ENCODE measurements at places on chromosomes 12 and 14.

- no peak for DNase-seq
These were observed 1353.2 kb downstream of the AACS start for GRCh38 chr12:126418400-126418799.

- no peak for DNase-seq
These were observed 143.4 kb upstream of the ARHGAP5 start for GRCh38 chr14:31933716-31934115.

DNA sequence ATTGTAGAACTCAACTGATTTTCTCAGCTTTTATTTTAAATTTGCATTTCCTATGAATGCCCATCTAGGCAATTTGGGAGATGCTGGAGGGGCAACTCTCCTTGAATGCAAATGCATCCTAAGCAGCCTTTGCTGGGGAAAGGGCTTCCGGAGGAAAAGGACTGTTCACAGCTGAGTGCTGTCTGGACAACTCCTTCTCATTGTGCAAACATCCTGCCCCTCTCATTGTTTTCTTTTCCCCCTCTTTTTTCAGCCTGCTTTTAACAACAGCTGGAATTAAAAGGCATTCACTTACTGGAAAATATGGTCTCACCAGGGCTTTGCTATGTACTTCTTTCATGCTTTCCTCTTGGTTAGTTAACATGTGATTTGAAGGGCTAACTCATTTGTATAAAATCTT lies 397.8 kb downstream of the FUT8 start:
- DNase-seq = no peak

- no peak for DNase-seq
These were observed 133.0 kb upstream of the PZP start for GRCh38 chr12:9341260-9341585.

DNA sequence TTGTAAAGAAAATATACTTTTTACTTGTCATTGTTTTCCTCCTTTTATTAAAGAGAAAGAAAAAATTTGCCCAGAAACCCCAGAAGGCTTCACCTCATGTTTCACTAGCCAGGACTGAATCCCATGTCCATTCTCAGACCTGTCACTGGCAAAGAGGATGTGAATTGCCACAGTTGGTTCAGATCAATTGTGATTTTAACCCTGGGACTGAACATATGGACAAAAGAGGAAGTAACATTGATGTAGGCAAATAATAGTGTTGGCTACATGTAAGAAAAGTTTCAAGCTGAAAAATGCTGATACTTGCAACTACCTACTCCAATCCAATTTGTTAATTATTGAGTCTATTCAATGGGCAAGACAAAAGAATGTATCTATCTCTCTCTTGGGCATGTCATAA lies 8.6 kb upstream of the CCDC196 start:
- DNase-seq = no peak

GRCh38 chr12:68341822-68342221 lies 9.7 kb upstream of the MDM1 start:
- no peak for DNase-seq

DNA sequence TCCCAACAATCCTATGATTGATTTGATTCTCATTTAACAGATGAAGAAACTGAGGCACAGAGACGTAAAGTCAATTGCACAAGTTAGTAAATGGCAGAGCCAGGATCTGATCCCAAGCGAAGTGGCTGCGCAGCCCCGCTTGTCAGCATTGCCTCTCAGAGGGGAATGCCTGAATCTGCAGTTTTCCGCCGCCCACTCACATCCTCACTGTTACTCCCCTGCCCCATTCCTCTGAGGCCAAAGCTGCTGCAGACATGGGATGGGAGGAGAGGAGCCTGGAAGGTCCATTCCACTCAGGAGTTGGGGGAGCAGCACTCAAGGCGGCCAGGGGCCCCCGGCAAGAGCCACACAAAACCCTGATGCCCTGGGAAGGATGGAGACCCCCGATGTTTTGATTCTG lies 1.0 kb downstream of the NRIP2 start:
- DNase-seq = no peak

Data from NCI-H187 treated with DMSO at 0.1 percent for 48 hours (cell line).